ENCODE measurements at places on chromosomes 1 and 21.

GRCh38 chr1:160167580-160167979 is 16.2 kb downstream of the ATP1A4 start:
- DNase-seq = no peak

- DNase-seq = no peak
These were observed 27.1 kb upstream of the LEPR start for GRCh38 chr1:65393347-65393746.

DNA sequence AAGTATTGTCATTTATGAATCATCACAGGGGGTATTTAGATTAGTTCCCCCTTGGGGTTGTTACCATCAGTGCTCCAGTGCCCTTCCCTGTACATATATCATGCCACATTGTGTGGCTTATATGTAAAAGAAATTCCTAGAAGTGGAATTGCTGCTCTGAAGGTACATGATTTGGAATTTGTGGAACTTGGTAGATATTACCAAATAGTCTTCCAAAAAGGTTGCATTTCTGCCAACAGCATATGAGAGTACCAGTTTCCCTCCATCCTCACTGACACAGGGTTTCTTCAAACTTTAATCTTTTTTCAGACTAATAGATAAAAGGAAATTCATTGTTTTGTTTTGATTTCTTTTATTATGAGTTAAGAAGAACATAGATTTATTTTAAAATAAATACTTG is 41.3 kb downstream of the AKNAD1 start:
- no peak for DNase-seq

DNA sequence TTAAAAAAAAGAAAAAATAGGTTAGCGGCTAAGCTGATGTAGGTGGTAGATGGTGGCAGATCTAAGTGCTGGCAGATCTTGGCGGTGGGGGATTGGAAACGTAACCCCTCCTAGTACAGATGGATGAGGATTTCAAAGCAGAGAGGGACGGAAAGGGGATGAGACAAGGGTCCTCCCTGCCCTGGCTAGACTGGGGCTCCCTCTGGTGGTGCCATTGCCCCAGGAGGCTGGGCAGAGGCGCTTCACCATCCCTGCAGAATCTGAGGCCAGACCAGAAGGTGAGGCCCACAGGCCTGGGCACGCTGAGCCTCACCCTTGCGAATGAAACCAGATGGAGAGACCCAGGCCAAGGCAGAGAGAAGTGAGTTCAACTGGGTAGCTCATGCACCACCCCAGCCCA is 7.0 kb upstream of the PLEKHA6 start:
- no peak for DNase-seq

- DNase-seq = no peak
These were observed 18.3 kb upstream of the ALPL start for GRCh38 chr1:21490774-21491487.

DNA sequence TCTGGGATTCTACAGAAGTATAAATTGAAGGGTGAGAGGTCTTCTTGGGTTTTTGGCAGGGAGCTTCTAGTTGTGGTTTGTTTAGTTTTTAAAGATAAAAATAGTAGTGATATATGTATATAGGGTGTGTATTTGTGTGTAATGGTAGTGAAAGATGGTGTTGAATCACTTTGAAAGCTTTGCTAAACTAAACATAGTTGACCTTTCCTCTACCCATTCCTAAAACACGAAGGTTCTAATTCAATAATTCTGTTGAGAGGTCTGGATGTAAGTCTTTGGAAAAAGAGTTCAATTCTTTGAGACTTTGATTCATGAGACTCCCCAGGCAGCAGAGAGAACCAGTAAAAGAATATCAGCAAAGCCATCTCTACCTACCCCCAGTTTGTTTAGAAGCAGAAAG is 247.9 kb upstream of the DUSP10 start:
- no peak for DNase-seq

GRCh38 chr1:205144046-205144720 is 22.4 kb upstream of the RBBP5 start:
- DNase-seq = no peak

DNA sequence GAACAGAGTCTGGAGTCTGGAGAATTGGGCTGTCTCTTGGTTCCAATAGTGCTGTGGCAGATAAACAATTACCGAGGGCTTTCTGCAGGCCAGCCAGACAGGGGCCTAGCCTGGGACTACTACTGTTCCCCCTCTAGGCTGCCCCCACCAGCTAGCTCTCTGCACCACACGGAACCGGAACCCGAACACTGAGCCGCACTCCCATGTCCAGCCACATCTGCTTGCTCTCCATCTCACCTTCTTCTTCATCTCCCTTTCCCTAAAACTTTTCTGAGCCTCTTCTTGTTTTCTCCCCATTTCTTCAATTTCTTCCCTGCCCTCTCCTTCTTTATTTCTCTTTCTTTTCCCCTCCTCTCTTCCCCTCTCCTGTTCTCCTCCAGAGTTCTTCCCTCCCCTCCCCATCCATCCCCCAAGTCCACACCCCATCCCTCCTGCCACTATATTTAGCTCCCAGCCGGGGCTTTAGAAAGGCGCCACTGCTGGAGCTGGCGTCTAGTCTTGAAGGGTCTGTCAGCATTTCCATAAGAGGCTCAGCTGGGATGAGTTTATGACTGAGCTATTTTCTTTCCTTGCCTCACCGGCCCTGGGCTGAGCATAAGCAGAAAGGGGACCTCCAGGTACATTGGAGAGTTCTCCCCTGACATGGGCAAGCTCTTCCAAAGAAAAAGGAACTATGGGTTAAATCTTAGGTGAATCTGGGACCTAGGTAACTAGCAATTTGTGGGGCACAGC is 25.7 kb upstream of the ATP2B4 start:
- DNase-seq = no peak

GRCh38 chr1:183989078-183989577 is 48.4 kb downstream of the COLGALT2 start:
- DNase-seq = no peak

DNA sequence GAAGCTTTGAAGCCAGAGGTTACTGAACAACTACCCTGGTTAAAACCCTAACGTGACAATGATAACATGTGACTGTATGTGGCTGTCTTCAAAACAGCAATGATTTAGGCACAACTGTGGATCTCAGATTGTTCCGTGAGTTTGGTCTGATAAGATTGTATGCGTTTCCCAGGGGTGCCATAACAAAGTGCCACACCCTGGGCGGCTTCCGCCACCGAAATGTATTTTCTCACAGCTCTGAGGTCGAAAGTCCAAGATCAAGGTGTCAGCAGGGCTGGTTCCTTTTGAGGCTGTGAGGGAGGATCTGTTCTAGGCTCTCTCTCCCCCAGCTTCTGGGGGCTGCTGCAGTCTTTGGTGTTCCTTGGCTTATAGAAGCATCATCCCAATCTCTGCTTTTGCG is 29.5 kb upstream of the ERG start:
- DNase-seq = no peak

GRCh38 chr1:55927702-55928290 is 651.6 kb downstream of the PLPP3 start:
- DNase-seq = no peak

DNA sequence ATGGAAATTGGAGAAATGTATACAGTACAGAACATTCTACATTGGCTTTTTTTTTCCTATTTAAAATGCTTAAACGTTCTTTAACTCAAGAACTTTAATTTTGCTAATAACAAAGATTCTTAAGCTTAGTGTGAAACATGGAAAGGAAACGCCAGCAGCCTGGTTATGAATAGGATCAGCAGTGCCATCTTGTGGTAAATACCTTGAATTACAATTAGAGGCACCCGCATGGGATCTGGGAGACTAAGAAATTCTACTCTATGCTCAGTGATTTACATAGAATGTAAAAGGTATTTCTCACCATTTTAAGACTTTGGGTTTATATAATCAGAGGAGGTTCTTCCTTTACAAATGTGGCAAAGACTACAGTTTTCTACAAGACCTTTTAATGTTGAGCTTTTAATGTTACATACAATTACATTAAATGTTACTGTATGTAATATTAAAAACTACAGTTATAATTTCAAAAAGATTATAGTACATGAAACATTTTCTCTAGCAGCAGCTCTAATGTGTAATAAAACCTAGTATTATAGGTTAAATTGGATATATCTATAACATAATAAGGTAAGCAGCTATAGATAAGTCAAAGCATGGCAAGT is 32.1 kb upstream of the APOBEC4 start:
- peak; percentile 3 for DNase-seq

- DNase-seq = no peak
These were observed 174.6 kb downstream of the KCNK2 start for GRCh38 chr1:215256936-215257679.

DNA sequence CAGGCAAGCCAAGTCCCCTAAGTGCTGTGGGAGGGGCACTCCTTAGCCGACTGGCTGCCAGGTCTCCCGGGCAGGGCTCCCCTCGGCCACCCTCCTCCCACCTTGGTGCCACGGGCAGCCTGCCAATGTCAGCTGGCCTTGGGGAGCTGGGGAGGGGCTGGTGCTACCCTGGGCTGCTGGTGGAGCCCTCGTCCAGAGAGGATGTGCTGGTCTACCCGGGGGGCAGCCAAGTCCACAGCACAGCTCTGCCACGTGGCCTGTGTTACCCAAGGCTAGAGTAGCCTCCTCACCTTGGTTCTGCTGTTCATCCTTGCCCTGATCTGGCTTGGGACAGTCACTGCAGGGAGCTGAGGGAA is 42.9 kb downstream of the CRYAA start:
- DNase-seq = no peak

GRCh38 chr1:29202584-29203340 is 21.1 kb upstream of the SRSF4 start:
- DNase-seq = peak; percentile 83

DNA sequence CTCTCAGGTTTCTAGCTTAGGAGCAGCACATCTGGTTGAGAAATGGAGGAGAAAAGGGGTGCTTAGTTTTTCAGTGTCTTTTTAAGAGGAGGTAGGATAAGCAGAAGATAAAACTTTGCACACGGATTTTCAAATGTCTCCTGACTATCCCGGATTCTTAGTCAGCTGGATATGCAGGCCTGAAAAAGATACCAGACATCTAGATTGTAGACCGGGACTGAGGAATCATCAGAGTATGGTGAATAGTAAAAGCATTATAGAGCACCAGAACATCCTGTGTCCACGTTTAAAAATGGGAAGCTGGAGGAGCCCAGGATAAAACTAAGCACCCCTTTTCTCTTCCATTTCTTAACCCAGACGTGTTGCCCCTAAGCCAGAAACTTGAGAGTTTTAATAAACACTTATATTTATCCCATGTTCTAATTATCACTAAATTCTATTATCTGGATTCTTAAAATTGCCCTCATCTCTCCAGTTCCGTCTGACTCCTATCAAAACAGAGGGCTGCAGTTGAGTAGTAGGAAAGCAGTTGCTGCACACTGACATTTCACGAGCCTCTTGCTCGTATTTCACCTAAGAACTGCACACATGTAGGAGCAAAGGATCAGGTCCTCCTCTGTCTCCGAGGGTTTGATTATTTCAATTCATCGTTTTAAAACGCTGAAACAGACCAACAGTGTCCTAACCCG is 609 bp downstream of the PIGK start:
- no peak for DNase-seq
